ENCODE measurements at places on chromosomes 11 and 22. TPM values are rescaled to one million over a fixed set of nuclear protein-coding genes. Genes with fewer than 3 reads are reported as not detected.

Gene TMEM184B
- 70.6 TPM for total RNA-seq

Gene RRM1
- 186 TPM for total RNA-seq

Gene HMOX1
- 152 TPM for total RNA-seq

Gene TMEM151A
- total RNA-seq: 0.32 TPM

Gene SLC37A2
- 8.8 TPM for total RNA-seq

Gene PAX6
- total RNA-seq: 0.23 TPM

Gene TCF20
- 17.6 TPM for total RNA-seq
